Psoas muscle (tissue), 8 donors: ENCODE measurements at places on chromosomes 5 and 9.

GRCh38 chr9:16637218-16637617 lies 233.3 kb downstream of the BNC2 start:
- no peak for DNase-seq

- no peak for DNase-seq
Observed at GRCh38 chr5:87770016-87770570, 357.4 kb upstream of the CCNH start.

- no peak for DNase-seq
Observed at GRCh38 chr9:20524776-20525175, 97.5 kb downstream of the MLLT3 start.

DNA sequence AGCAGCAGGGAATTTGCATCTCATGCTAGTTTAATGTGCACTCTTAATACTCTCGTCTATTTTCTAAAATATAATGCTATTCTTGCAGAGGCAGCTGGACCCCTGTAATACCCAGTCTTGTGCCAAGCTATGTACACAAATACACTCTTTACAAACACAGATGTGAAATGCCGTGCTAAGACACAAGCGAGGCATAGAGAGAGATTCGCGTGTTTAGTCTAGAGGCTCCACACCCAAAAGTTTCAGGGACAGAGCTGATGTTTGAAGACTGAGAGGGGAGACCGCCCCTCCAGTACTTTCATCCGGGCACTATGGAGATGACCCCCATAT lies 1.2 kb downstream of the DPYSL3 start:
- DNase-seq: no peak

DNA sequence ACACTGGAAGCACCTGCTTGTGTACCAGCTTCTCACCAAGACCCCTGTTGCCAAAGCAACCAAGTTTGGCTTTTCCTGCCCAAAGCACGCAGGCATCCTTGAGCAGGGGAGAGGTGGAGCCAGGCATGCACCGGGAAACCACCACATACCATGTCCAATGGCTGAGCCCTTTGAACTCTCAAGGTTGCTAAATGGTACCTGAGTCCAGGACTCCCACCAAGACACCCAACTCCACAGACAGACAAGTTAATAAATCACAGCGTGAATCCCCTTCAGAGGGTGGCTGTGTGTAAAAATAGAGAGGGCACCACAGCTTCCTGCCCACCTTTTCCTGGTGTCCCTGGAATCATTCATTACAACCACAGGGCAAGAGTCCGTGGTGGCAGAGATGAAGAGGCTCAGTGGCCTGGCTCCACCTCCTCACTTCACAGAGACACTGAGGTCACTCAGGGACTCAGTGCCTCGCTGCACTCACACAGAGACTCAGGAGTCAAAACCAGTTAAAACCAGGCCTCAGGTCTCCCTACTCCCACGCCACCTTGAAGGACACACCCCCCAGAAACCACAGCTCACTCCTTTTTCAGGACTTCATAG lies 143.7 kb downstream of the C5orf15 start:
- DNase-seq: no peak

DNA sequence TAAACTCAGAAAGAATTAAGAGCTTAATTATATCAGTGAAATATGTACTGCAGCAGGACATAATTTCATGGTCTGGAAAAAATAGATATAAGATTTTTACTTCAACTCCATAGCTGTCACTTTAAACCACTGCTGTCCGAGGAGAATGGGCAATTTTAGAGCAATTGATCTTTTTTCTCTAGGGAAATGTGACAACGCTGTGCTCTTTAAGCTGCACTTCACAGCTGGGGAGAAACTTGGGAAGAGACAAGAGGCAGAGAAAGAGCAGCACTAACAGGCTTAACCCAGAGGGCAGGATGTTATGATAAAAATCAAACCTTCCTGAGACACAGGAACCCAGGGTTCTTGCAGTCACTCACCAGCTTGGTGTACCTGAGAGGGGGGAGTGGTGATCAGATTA lies 92.0 kb downstream of the SPOCK1 start:
- no peak for DNase-seq

DNA sequence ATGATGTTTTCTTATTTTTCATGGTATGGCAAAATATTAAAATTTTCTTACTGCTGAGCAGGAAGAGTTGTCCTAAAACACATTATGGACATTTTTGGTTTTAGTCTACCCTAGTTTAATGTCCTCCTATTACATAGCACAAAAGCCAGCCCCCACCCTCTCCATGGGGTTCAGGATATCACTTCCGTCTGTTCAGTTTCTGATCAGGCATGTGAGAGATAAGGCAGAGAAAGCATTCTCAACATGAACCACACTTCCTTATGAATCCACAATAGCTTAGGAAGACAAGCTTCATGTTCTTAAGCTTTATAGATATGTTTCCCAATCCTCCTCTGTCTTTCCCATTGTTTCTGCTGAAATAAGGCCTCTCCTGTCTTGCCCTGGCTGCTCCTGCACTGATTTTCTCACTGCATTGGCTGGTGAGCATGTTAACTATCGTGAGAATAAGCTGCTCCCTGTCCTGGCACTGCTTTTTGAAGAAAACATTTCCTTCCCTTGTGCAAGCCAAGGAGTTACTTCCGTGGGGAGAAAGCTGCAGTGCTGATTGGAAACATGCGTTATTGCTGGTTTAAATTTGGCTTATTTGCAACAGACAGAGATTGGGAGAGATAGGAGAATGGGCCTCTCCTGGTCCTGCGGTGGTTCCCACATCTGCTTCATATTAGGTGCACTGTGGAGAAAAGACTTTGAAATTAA lies 260.3 kb upstream of the RPS23 start:
- no peak for DNase-seq

- no peak for DNase-seq
Observed at GRCh38 chr5:78182838-78183237, 111.7 kb downstream of the AP3B1 start.
